ENCODE measurements at places on chromosomes 2 and 18.

GRCh38 chr2:40129725-40130124, 322.2 kb downstream of the SLC8A1 start:
- DNase-seq: no peak

DNA sequence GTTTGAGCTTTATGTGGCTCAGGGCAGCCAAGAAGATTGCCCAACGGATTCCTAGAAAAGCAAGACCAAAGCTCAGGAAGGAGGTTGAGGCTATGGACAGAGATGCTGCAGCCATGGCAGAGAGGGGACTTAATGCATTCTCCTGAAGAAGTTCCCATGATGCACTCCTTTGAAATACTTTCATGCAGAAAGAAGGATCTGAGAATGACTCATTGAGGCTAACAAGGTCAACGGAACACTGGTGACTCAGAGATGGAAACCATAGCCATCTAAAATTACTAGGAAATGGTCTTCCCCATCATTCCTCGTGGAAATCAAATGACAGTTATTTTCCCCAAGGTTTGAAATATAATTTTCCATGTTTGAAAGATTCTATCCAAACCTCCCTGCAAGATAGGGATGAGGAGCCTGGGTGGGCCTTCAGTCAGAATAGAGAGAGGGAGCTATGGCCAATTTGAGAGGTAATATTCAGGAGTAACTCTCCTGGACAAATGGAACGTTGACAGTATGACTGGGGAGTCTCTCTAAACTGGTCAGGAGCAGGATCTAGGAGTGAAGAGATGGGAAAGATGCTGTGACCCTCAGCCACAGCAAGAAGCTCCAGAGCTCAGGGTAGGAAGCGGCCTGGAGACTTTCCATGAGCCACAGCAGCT, 63.0 kb downstream of the REEP1 start:
- no peak for DNase-seq

DNA sequence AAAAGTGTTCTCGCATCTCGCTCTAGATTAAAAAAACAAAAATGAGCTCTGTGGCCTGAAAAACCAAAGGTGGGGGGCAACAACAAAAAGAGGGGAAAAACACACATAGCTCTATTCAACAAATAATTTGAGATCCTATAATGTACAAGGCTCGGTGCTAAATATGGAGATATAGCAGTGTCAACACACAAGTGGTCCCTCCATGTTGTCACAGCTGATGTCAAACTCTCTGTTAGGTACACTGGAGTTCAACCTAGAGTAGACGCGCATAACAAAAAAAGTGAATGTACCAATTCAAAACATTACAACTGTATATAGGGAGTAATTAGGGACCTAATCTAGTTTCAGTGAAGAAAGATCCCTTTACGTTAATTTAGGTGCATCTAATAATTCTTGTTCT, 5.9 kb downstream of the NCL start:
- no peak for DNase-seq

GRCh38 chr18:75003764-75004690, 204.9 kb downstream of the PTGR3 start:
- no peak for DNase-seq

DNA sequence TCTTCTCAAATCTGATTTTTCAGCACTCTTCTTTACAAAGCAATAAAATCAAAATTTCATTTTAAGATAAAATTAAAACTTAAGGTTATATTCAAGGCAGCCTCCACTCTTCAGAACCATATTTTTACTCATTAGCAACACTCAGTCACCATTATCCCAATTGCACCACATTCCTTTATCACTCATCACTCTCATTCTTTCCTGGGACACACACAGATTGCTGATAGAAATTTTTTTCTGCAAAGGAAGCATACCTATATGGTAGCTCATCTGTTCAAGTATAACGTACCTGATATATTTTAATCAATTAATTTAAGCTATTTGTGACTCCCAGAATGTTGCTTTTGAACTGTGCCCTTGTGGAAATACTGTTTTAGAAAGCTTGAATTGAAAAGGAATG, 1559.3 kb upstream of the ZEB2 start:
- DNase-seq: no peak

DNA sequence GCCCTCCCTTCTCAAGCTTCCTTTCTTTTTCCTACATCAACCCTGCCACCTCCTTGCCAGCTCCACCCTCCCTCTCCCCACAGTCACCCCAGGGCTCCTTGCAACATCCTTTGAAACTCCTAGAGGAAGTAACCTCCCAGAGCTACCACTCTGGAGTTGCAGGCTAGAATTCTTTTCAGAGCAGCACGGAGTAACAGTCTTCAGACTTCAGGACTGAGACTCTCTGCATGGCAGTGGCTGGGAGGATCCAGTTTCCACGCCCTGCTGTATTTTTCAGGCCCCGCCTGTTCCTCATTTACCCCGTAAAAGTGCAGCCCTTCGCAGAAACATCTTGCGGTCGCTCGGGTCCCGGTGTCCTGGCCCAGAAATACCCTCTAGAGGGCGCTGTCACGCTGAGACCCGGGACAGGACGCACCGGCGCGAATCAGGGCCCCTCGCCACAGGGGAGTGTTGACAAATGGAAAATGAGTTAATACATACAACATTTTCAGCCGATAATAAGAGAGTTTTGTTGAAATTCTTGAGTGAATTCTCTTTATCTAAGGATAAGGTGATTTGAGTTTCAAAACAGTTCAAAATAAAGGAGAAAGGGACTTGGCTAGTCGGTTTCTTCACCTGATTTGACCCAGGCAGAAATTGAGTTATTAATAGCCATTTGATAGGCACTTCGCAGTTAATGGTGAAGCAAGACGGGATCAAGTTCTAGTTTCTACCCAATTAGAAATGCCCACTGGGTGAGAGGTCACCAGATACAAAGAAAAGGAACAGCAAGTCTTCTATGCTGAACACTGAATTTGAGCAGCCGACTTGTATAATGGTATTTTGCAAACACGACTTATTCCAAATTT, 18.5 kb upstream of the NTSR2 start:
- peak; percentile 79 for DNase-seq

DNA sequence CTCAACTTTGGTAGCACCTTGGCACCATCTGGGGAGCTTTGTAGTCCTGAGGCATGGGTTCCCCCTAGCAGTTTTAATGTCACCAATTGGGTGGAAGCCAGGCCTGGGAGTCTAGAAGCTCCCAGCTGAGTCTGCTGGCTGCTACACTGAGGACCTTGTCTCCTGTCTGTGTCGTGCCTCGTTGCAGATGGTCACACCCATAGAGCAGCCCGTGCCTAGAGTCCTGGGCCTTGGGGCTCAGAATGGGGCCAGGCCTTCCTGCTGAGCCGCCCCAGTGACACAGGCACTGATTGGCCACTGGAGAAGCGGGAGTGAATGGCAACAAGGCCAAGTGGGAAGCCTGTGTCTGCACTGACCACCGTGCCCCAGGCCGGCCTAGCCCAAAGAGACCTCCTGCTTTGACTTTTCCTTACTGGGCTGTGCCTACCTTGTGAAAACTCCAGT, 113.2 kb downstream of the SH3RF3 start:
- DNase-seq: no peak

DNA sequence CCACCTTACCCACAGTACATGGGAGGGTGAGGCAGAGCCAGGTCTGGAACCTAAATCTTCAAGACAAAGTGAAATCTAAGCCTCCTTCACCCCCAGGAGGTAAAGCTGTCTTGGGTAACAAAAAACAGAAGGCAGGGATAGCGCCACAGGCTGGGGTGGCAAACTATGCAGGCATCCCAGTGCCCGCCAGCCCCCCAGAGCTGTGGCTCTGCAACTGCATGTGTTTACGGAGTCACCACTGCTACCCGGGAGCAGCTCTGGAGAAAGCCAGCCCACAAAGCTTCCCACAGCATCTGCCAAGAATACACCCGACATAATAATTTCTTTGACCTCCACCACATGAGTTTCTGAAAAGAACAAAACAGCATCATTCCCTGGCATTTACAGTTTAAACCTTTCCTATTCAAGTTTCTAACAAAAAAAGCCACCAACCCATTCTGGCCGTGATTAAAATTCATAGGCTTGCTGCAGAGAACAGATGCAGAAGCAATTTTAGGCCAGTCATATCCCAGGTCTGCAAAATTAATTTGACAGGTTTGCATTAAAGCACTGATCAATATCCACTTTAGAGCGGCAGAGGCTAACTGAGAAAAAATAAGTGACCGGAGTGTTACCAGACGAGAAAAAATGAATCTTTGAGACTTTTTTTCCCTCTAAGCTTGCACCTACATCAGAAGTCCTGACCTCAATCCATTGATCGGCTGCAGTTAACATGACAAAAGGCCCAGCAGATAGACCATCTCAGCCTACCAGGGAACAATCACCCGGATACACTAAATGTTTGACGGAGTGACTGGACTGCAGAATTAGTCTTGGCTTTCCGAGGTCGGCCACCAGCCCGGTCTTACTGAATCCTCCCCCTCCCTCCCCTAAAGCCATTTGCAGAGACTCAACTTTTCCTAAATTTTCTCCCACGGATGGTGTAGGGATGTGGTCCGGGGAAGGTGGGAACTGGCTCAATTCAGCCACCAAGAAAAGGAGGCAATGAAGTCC, 309.6 kb upstream of the SKOR2 start:
- DNase-seq: no peak

GRCh38 chr2:197037863-197038398, 111.4 kb upstream of the PGAP1 start:
- DNase-seq: no peak

- no peak for DNase-seq
These were observed 146.6 kb downstream of the HAUS1 start for GRCh38 chr18:46250812-46251173.

DNA sequence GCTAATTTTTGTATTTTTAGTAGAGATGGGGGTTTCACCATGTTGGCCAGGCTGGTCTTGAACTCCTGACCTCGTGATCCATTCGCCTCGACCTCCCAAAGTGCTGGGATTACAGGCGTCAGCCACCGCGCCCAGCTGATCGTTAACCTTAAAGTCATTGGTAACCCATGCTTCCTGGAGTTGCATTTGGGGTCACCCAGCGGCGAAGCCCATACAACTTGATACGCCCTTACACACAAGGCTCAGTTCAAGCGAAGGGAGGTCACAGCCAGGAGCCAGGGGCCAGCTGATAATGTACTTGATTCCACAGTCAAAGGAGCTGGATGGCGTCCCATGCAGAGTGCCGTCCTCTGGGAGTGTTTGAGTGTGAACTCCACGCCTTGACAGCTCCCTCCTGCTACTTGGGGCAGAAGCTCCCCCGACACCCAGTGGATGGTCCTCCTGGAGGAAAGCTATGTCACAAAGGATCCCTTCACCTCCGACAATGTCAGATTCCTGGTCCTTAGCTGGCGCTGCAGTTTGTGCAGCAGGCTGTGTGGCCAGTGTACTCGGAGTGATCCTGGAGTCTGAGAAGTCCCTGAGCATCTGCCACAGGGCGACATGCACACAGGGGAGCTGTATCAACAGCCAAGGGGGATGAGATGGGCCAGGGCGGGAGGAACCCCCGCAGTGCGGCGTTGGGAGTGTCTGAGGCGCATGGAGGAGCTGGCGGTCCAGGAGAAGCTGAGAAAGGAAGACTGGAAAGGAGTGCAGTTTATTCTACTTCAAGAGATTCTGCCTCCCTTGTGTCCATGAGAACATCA, 7.9 kb downstream of the CLHC1 start:
- peak; percentile 50 for DNase-seq

DNA sequence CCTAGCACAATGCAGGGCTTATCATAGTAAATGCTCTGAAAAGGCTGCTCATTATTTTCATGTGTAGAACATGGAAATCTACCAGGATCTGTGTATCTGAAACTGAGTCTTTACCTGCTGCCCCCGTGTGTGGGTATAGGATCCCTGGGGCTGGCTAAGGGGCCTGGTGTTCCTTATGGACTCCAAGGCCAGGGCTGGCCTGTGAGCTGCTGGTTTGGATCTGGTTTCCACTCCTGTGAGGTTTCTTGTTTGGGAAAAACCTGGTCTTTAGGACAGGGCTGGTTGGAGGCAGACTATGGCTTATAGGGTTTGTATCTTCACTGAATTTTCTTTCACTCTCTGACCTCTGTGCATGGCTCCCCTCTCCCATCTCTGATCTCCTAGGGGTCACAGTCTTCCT, 80.8 kb downstream of the DYSF start:
- DNase-seq: no peak

GRCh38 chr2:451495-451894, 163.6 kb upstream of the ALKAL2 start:
- no peak for DNase-seq

- no peak for DNase-seq
These were observed 13.9 kb upstream of the SLC1A4 start for GRCh38 chr2:64975232-64975821.

DNA sequence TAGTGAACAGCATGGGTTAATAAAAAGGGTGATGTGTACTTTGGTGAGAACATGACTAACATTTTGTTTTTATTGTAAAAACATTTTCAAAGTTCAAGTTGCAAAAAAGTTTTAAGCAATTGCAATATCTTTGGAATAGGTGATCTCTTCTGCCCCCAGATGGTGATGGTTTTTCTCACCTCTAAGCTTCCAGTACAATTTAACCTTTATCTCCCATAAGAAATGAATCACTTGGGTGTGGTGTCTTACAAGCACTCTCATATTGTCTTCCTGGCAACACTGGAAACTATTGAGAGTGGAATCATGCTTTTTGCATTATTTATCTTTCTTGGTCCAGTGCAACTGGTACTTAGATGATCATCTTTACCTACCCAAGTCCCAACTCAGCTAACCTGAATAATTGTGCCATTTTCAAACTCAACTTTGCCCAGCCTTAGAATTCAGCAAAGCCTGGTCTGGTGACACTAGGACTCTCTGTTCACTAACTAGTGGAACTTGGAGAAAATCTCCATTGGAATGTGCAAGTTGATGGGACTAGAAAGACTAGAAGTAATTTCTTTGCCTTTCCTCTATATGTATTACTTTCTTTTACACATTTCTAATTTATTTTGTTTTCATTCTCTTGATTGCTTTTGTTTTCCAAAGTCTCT, 964.7 kb upstream of the ZEB2 start:
- no peak for DNase-seq

DNA sequence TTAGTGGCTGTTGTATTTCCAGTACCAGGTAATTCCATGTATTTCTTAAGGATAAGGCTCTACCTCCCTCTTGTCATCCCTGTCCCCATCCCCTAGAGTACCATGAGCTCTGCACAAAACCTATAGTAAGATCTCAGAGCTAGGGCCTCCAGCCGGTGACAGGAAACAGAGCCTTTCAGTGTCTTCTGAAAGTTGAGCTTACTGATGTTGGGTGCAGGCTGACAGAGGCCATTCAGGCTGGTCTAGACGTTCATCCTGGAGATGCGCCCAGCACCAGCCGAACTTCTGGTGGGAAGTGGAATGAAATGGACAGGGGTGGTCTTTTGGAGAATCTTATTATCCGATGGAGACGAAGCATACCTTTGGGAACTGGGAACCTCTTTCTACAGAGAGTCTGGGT, 16.7 kb upstream of the LYPD6B start:
- DNase-seq: no peak

- no peak for DNase-seq
These were observed 349.0 kb downstream of the CMPK2 start for GRCh38 chr2:6516674-6517073.

All from Peyer's patch (tissue), 4 donors.